GM04503 (cell line): ENCODE measurements at places on chromosomes 3 and 15.

- no peak for DNase-seq
Observed at GRCh38 chr3:186339180-186339918, 22.7 kb downstream of the DGKG start.

- DNase-seq = no peak
Observed at GRCh38 chr15:26191193-26191592, 328.1 kb upstream of the ATP10A start.

DNA sequence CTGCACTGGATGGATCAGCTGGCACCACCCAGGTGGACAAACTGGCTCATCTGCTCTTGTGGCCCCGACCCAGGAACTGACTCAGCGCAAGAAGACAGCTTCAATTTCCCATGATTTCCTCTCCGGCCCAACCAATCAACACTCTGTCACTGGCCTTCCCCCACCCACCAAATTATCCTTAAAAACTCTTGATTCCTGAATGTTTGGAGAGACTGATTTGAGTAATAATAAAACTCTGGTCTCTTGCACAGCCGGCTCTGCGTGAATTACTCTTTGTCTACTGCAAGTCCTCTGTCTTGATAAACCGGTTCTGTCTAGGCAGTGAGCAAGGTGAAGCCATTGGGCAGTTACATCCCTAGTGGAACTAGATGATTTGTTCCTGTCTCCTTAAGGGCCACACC lies 16.1 kb downstream of the BDH1 start:
- no peak for DNase-seq

DNA sequence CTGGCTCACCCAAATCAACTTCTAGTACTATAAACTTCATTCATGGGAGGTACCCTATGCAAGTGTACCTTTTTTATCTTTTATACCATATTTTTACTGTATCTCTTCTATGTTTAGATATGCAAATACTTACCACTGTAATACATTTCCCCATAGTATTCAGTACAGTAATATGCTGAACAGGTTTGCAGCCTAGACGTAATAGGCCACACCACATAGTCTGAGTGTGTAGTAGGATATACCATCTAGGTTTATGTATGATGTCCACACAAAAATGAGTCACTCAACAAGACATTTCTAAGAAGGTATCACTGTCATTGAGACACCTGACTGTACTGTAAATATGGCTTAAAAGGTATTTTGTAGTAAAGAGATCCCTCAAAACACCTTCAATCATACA lies 124.7 kb downstream of the PLOD2 start:
- DNase-seq = no peak

DNA sequence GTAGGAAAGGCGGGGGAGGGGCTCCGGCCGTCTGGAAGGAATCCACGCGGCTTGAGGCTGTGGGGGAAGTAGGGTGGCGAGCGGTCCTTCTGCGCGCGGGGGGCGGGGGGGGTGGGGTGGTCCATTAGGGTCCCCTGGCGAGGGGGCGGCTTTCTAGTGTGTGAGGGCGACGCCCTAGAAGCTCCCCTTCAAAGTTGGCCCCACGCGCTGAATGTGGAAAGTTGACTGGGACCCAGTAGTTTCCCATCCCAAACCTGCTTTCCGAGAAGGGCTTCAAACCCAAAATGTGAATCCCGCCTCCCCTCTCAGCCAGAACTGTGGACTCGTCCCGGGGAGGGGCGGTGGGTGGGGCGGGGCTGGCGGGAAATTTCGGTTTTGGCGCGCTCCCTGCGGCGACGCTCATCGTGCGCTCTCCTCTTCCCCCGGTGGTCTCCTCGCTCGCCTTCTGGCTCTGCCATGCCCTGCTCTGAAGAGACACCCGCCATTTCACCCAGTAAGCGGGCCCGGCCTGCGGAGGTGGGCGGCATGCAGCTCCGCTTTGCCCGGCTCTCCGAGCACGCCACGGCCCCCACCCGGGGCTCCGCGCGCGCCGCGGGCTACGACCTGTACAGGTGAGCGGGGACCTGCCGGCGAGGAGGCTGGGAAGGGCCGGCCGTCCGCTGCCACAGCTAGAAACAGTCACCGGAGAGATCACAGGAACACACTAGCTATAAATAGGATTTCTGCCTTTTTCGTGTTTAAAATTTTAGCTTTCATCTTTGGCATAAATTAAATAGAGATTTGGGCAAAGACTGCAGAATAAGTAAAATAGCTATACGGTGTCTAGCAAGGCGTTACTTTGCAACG lies 790 bp downstream of the DUT start:
- DNase-seq = no peak

DNA sequence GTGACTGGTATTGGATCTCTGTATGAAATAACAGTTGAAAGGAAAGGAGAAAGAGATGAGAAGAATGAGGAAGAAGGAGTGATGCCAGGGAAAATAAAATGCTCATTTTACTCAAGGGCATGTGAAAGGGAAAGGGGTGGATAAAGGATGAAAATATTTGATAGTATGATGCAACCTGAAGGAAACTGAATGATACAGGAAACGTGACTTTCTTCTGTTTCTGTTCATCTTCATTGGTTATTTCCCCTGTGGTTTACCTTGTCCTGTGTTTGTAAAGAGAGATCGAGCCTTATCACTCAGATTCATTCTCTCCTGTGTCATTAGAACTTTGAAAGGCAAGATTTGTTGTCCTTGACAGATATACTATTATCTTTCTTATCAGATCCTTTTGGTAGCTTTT lies 243.6 kb upstream of the SLITRK3 start:
- DNase-seq = no peak

- no peak for DNase-seq
Observed at GRCh38 chr3:128155616-128156360, 2.5 kb downstream of the EEFSEC start.

DNA sequence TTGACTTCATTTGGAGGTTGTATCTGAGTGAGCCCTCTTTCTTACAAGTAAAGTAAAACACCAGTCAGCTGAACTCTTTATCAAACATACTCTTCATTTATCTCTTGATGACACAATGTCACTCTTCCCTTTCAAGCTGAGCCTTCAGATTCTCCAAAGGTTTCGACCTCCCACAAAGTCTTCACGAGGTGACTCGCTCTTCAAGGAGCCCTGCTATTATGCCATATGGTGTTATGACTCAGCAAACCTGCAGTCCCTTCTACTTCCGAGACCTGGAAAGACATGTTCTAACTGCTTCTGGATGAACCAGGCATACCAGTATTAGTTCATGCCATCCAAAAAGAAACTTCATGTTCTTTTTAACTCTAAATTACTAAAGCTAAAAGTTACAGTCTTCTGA lies 23.1 kb downstream of the AADAC start:
- peak; percentile 54 for DNase-seq

DNA sequence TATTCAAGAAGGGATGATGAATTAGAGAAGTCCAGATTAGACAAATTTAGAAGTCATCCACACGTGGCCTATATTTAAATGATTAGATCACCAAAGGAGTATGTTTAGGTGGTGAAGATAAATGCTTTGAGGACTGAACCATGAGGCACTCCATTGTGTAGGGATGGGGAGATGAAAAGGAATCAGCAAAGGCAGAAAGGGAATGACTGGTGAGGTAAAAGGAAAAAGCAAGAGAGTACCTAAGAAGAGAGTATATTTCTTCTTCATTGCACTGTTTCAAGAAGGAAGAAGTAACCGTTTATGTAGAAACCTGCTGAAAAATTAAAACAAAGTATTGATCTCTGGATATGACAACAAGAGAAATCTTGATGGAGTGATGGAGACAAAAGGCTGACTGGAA lies 40.7 kb downstream of the DENND4A start:
- DNase-seq = no peak

DNA sequence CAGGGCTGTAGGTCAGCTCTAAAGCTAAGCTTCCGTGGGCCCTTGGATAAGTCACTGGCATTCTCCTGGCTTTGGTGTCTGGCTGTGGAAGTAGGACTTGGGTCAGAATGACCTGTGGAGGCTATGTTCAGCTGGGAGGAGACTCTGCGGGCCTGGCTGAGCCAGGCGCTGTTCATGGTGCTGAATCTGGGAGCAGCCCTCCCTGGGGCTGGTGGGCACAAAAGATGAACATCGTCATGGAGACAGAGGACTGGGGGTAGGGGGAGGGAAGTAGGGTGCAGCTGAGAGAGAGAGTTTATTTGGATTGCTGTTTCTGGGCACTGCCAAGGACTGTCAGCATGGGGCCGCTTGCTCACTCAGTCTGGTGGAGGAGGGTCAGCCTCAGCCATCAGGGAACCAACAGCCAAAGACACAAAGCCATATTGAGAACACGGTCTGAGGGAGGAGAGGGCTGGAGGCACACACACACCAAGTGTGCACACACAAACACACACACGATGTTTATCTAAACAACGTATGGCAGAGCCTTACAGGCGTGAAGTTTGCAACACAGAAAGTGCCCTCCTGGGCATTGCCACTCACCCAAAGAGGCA lies 120.7 kb upstream of the LINGO1 start:
- no peak for DNase-seq

- no peak for DNase-seq
Observed at GRCh38 chr15:57012556-57012955, 94.1 kb downstream of the TCF12 start.

- no peak for DNase-seq
Observed at GRCh38 chr3:8494327-8494726, 7.3 kb upstream of the LMCD1 start.

DNA sequence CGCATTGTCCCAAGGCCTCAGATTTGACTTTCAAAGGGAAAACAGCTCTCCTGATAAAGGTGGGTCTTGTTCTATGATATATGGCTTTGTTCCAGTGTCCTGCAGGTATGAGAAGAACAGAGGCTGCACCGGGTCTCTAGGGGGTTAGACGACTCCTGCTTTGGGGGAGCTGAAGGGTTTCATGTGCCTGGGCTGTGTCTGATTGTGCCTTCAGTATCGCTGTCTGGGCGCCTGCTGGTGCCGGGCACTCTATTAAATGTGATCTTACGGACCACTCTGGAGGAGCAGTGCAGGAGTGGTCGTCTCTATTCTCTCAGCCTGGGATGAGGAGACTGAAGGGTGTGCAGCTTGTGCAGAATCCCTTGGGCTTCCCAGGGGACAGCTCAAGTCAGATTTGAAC lies 16.0 kb downstream of the PAQR5 start:
- no peak for DNase-seq

DNA sequence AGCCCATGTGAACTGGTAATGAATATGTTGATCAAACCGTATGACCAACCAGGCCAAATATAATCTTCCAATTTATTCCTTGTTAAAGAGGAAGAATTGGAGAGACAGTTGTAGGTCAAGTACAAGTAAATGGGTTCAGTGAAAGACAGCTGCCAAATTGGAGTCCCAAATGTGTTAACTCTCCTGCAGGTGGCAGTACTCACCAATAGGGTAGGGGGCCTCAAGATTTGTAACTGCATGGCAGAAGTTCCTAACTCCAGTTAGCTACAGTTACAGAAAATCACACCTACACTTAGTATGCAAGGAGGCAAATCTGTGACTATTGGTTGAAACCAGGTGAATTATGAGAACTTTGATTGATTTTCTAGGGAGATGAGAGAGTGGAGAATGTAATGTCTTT lies 278.0 kb downstream of the ZBBX start:
- DNase-seq = no peak

DNA sequence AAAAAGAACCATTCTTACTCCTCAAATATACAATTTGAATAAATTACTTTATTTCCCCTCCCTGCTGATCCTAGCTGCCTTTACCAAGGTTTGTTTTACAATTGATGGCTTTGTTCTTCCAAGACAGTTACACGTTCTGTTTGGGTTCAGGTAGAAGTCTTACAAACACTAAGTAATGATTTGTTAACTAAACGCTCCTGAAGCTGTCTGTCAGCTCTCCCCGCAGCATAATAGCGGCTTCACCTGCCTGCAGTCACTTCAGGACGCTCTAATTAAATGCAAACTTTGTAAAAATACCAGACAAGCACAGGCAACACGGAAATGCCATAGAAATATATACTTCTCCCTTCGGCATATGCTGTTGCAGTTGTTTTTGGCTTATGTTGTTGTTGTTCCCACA lies 176.4 kb upstream of the MDFIC2 start:
- DNase-seq = no peak
